NCI-H345 (cell line): ENCODE measurements at places on chromosomes 7 and 10.
A peak's percentile ranks its signal among the peaks of the same experiment; 100 is the strongest.

- no peak for DNase-seq
Measured at GRCh38 chr10:66654861-66655260, 271.0 kb upstream of the LRRTM3 start.

GRCh38 chr10:17212802-17213221 lies 11.3 kb upstream of the TRDMT1 start:
- no peak for DNase-seq

DNA sequence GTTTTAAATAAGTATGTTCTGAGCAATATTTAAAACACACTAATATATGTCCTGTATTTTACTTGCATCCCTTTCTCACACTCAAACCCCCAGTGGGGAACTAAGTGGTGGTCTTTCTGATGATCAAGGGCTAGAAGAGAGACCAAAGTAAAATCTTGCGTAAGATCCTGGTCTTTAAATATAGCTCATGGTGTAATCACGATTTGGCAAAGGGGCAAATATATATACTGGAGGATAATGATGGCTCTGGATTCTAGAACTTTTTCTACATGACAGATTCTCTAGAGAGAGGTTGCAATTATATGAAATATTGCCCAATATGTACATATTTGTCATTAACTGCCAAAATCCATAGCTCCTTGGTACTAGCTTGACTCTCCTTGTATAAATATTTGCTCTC lies 438.3 kb downstream of the NXPH1 start:
- no peak for DNase-seq

- no peak for DNase-seq
Measured at GRCh38 chr10:80197972-80198916, 7.1 kb downstream of the ANXA11 start.

DNA sequence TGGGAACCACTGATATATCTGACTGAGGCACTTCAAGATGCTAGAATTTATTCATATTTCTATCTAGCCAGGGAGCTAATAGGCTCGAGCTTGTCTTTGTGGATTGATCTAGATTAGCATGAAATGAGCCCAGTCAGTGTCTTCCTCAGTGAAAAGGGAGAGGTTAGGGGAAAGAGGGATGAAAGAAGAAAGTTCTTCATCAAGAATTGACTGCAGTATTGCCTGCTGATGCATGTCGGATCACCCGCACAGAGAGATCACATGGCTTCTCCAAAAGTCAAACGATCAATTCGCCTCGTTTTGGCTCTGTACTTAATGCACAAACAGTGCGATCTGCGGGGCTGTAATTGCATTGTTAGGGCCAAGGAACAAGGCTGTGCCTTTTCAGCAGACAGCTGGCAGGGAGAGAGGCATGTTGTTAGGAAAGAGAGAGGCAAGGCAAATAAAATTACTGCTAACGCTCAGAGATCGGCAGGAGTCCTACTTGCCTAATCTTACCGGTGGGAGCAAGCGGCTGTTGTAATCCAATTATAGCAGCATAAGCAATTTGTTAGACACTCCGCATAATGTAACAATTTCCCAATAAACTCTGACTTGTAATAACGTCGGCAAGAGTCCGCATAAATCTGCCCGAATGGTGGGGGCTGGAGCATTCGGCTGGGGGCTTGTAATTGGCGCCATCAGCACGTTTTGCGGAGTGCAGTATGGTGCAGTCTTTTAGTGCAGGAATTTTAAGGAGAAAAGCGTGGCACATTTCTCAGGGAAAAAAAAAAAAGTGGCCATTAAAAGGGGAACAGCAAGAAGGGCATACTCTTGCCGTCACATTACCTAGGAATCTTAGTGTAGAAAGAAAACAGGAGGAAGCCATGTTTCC lies 102.1 kb downstream of the POLL start:
- peak; percentile 42 for DNase-seq

DNA sequence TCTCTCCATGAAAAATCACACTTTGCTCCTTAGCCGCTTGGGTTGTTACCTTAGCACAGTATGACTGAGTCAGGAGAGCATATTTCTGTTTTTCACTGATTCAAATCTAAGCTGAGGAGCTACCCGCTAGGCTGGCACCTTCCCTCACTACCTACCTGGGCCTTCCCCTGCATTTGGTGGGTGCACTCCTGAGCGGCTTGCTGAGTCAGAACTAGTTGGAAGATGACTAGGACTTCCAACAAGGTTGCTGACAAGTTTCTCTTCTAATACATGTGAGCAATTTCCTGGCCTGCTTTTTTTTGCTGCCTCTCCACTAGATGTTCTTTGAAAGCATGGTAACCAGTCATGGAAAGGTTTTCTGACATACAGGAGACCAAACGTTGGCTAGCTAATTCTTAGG lies 43.8 kb upstream of the SEC61G start:
- no peak for DNase-seq

DNA sequence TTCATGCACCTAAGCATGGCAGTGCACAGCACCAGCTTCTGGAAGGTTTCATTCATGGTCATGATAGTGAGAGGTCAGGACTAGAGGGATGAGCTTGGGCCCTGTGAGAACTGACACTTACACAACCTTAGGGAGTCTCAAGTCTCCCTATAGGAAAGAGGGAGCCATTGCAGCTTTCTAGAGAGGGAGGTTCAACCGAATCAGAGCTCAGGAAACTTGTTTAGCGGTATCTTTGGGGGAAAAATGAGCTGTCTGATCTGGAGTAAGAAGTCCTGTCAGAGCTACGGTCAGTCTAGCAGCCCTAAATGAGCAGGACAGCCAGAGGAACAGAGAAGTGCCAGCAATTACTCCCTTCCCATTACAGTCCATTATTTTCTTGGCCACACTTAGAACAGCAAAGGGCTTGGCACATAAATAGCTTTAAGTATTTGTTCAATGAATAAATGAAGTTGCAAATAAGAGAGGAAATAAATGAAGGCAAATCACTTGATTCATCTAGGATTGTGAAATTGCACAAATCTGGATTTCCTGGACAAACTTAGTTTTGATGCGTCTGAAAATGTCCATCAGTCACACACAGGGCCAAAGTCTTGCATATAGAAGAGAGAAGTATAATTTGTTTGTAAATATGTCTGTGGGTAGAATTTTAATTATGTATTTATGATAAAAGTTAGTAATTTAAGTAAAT lies 262.0 kb downstream of the GLI3 start:
- DNase-seq, result no peak
